ENCODE measurements at places on chromosomes 4 and X.

- peak; percentile 87 for DNase-seq
Observed at GRCh38 chr4:173168396-173169177, at the start of gene GALNT7. Gene GALNT7, plus strand, starts transcription at chr4:173168811. Its CDS starts 25 bp downstream, at chr4:173168836.

DNA sequence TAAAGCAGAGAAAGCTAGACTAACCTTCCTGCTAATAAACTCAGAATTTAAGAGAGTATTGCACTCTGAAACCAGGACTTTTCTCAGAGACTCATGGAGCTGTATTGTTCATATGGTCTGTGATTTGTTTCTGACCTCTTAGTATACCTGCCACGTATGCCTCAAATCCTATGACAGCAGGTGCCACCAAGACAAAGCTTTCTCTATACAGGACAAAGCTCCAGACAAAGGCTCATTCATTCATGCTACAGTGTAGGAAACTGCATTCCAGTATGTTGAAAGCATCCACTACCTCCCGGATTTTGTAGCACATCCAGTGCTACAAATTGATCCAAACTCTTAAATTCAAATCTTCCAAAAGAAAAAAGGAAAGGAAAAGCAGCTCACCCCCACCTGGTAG is 178.3 kb downstream of the CHIC2 start:
- no peak for DNase-seq

GRCh38 chrX:475926-476723 is 89.4 kb upstream of the PPP2R3B start:
- no peak for DNase-seq

DNA sequence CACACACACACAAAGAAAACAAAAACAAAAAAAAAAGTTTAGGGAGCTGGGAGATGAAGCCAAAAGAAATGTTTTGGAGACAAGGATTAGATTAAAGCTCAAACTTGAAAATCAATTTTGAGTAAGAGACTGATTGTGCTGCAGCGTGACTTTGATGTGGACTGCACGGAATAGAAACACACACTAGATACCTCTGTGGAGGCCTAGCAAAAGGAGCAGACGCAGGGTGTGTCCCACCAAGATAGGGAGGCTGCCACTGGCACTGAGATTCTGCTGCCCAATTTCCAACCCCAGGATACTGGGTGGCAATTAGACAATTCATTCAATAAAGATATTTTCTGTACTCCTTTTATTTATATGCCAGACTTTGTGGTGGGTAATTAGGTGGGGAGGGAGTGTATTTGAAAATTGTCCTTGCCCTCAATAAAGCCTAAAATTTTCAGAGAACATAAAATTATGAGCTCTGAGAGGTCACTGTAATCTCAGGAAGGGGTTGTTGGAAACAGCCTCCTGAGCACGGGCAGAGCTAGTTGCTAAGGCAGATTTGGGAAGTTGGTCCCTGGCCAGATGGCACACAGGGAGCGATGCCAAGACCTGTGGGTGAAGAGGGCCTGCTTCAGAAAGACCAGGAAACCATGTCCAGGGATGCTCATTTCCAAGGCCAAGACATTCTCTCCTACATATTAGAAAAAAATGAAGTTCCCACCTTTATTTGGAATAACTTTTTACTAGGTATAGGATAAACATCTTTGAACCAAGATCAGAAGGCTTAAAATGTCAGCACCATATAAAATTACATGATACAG is 1.9 kb upstream of the PPP3CA start:
- DNase-seq, result no peak

DNA sequence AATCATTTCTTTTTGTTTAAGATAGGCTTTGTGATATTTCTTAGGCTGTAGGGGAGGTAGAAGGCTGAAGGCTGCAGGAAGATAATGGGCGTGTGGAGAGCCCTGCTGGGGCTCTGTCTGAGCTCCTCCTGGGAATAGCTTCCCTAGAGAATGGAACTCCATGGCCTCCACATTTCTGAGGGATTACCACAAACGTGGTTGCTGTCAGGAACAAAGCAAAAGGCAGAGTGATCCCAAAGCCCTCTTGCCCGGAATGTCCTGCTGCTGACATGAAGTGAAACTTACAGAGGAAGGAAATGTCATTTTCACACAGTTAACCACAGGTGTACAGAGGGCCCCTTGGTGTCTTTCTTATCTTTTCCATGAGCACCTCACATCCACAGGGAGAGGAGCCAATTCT is 89.3 kb downstream of the DDIT4L start:
- DNase-seq, result no peak

GRCh38 chr4:99816545-99817308 is at the start of gene DAPP1:
Gene DAPP1, plus strand, starts transcription at chr4:99816827. Its CDS starts 87 bp downstream, at chr4:99816914.
- no peak for DNase-seq

DNA sequence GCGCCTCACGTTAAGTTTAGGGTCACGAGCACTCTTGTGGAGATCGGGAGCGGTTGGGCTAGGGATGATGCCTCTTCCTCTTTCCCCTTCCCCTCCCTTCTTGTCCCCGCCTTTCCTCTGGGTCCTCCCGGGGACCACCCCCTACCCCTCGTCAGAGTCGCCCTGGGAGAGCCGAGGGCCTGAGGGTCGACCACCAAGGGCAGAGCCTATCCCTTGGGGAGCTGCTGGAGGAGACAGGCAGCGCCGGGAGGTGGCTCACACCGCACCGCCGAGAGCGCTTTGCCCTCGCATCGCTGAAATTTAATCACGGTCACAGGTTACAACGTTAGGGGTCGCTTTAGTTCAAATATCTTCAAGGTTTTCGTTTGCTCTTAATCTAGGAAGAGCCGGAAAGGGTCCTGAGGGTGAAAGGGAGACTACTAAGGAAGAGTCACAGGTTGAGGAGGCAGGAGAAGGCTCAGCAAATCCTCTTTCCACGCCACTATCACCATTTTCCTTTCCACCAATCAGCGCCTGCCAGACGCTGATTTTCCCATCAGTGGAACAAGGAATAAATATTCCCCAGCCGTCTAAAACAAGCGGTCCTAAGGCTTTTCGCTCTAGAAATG is 528 bp upstream of the SNCA start:
- DNase-seq, result no peak

- DNase-seq, result no peak
Observed at GRCh38 chrX:17632942-17633341, 104.4 kb upstream of the SCML1 start.

DNA sequence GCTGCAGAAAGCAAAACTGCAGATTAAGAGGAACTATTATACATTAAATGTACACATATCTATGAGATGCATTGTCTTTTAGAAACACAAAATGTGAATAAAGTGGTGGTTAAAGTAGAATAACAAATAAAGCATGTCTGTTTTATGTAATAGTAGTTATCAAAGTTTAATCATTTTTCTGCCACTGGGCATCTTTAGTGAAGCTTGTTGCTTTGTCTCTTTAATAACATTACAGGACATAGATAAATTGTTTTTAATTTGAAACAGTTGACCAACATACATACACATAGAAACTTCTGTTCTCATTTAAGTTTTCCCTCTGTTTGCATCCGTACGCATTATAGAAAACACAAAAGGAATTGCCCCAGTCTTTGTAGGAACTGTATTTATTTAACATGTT is 1700.0 kb upstream of the ADGRL3 start:
- no peak for DNase-seq

GRCh38 chrX:30008031-30008430 is 207.3 kb upstream of the MAGEB2 start:
- DNase-seq, result no peak

DNA sequence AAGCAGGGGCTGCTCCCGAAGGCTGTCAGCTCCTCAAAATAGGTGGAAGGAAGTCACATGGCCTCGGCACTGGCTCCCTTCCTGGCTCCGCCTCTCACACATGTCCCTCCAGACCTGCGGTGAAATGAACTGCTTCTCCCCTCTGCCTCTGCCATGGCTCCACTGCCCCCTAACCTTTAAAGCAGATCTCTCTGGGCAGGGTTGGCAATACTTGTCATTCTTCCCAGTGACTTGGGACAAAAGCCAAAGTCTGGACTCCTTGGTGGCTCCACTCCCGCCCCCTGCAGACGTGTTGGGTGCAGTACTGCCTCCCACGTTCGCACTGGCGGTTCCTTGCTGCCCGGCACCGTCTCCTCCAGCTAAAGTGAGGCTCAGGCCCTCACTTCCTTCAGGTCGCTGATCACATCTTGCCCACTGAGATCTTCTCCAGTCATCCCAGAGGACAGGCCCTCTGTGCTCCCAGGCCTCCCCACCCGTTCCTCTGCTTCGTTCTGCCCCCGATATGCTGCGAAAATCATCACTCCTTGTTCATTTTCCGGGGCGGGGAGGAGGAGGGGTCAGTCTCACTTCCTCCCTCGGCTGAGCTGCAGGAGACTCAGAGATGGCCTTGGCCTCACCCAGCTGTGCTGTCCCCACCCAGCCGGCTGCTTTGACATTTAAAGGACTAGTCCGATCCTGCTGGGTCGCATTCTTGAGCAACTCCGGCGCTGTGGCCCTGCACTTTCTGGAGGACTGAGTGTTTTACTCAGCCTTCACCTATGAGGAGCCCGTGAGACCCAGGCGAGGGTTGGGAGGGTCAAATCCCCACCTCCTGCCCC is 97.4 kb downstream of the PHKA2 start:
- peak; percentile 77 for DNase-seq

GRCh38 chr4:335515-335914 is 2.1 kb upstream of the ZNF141 start:
- DNase-seq, result no peak

GRCh38 chr4:48127682-48128404 is 6.2 kb downstream of the TXK start:
- DNase-seq, result no peak
